Stimulated activated CD8-positive, alpha-beta memory T cell treated with anti-CD3 and anti-CD28 coated beads, Interleukin-4, amount 100 ng/mL, for 48 hours (primary cell): ENCODE measurements at places on chromosomes 1 and 21.

- no peak for DNase-seq
Measured at GRCh38 chr1:56065729-56066128, 513.6 kb downstream of the PLPP3 start.

- no peak for DNase-seq
Measured at GRCh38 chr1:179369751-179370341, 4.1 kb downstream of the AXDND1 start.

- DNase-seq = no peak
Measured at GRCh38 chr1:44103270-44104131, 15.1 kb upstream of the KLF17 start.

DNA sequence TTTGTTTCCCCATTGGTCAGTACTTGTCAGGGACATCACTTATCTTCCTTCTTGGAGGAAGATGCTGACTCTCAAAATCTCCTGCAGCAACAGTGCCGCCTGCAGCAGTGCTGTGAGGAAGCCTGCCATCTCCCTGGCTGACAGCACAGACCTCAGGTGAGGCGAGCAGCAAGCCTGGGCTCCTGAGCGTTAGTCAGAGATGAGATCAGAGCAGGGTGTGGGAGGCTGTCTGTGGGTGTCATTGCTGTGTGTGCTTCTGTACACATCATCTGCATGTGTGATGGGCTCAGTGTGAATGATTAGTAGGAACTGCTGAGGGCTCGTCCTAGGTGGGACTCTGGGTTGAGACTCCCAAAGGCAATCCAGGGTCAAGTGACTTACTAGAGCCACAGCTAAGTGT lies 6.1 kb downstream of the STRIP1 start:
- peak; percentile 60 for DNase-seq

GRCh38 chr1:222081859-222082258 lies 340.0 kb upstream of the DUSP10 start:
- DNase-seq = no peak

- no peak for DNase-seq
Measured at GRCh38 chr1:171800342-171800741, 18.9 kb downstream of the METTL13 start.
